ENCODE measurements at places on chromosomes 3 and 15.

DNA sequence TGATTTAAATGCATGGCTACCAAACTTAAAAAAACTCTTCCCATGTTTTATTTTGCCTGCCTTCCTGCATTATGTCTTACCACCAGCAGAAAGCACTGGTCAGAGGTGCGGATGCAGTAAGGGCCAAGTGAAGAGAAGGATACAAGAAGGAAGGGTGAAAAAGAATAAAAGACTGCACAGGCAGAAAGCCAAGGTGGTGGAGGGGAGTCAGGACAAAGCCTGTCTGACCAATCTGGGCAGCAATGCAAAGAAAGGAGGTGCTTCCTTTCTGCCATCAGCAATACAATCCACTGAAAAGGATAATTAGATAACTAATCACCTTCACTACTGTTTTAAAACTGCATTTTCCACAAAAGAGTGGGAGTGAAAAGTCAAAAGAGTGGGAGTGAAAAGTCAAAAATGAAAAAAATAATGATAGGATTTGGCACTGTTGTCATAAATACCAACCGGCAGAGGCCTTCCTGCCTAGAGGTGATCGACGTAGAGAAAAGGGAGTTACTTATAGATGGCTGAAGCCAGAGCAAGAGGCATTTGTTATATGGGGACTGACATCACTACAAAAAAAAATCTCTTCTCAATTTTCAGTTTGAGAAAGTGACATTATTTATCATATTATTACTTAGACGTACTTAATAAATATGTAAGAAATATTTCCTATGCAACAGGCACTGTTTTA is 385.3 kb downstream of the TBC1D5 start:
- DNase-seq, result no peak

- DNase-seq, result no peak
These were observed 20.2 kb downstream of the MYZAP start for GRCh38 chr15:57611938-57612337.

GRCh38 chr15:57406062-57406772 is 29.9 kb downstream of the CGNL1 start:
- peak; percentile 62 for DNase-seq

GRCh38 chr3:14231145-14231990 is 52.8 kb downstream of the LSM3 start:
- DNase-seq, result no peak

GRCh38 chr3:122660297-122660974 is 20.2 kb upstream of the PARP14 start:
- DNase-seq, result no peak

DNA sequence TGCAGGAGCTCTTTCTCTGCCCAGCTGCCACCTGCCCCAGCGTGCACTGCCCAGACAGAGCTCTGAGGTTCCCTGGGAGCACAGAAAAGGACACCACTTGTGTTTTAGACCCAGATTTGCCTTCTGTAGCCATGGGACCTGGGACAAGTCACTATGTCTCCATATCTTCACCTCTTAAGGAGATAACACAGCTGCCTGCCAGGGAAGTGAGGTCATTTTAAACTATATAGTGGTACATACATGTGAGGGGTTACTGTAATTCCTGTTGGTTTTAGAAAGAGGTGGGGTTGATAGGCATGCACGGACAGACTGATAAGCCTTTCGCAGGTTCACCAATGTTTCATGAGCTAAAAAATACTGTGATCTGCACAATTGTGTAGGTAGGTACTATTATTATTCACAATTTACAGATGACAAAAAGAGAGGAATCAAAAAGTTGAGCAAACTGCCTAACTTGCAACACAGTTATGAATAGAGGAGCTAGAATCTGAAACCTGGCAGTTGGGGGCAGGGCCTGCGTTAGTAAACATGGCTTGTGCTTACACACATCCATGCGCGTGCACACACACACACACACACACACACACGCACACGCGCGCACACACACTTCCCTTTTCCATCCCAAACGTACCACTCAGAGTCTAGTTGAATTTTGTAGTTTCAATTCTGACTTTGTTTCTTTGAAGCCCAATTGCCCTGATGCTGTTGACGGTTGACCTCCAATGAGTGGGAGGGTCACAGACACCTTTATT is 193.6 kb downstream of the FAM43A start:
- no peak for DNase-seq

DNA sequence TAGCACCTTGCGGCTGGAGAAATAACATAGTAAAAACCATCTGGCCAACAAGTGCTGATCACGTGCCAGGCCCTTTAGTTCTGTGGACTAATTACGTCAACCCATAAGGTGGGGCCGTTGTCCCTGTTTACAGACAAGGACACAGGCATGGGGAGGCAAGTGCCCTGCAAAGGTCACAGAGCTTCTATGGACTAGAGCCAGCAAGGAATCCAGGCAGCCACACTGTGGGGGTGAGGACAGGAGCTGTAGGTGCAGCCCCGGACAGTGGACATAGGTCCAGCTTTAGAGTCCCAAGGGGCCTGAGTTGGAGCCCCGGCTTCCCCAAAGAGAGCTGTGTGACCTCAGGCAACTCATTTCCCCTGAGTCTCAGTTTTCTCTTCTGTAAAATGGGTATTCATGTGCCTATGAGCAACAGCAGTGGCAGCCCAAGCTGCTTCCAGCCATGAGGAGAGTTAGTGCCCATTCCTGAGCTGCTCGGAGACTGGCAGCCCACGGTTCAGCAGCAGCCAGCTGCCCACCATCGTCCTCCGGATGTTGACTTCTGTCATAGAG is 13.9 kb downstream of the CHST13 start:
- peak; percentile 71 for DNase-seq

DNA sequence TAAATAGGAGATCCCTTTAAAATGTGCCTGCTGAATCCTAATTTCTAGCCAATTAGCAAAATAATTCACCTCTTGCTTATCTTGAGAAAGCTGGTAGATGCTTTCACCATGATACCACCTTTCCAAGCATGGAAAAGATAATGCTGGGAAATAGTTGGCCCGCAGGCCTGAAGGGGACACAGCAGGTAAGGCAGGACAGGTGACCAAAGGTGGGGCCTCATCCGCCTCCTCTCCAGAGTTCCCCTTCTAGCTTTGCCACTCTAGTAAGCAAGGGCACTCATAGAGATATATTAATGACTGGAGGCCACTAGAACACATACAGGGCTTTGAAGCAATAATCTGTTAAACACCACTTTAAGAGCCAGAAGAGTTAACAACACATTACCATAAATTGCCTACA is 45.5 kb downstream of the SATB1 start:
- no peak for DNase-seq

DNA sequence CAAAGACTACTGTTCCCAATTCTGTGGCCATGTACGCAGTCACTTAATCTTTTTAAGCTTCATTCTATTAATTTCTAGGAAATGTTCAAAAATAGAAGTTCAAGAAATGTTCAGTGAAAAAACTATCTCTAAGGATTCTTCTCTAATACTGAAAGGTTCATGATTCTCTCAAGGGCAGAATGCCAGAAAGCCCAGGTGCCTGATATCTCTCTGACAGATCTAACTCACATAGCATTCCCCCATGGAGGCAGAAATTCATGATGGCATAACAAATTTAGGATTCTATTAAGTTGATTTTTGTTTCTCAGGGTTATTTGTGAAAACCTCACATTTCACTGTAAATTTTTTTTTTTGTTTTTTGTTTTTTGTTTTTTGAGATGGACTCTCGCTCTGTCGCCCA is 17.5 kb downstream of the CHRM5 start:
- no peak for DNase-seq

- DNase-seq, result no peak
These were observed 631.3 kb downstream of the NSUN3 start for GRCh38 chr3:94693997-94694640.

- no peak for DNase-seq
These were observed 236.8 kb downstream of the CACNA2D3 start for GRCh38 chr3:54358969-54359694.

- DNase-seq, result no peak
These were observed 263.1 kb upstream of the DNAJC19 start for GRCh38 chr3:181252631-181253030.

DNA sequence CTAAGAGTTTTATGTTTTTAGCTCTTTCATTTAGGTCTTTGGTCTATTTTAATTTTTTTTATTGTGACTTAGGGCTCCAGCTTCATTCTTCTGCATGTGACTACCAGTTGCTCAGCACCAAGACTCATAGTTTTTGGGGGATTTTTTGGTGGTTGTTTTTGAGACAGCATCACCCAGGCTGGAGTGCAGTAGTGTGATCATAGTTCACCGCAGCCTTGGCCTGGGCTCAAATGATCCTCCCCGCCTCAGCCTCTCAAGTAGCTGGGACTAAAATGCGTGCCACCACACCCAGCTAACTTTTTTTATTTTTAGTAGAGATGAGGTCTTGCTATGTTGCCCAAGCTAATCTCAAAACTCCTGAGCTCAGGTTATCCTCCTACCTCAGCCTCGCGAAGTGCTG is 19.4 kb downstream of the CDV3 start:
- DNase-seq, result no peak

DNA sequence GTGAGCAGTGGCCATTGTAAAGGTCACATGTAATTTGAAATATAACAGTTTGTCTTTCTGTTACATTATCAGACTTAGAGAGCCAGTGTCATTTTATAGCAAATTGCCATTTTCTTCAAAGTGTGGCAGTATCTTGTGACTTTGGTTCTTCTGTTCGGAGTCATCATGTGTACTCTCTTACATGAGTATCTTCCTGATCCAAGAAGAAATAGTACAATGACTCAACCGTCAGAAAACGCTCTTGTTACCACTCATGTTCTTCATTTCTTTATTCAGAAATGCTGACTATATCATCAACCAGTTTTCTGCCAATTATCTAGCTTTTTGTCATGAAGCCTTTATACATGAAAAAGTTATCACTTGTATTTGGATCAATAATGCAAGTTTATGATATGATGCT is 93.6 kb upstream of the CGNL1 start:
- no peak for DNase-seq

GRCh38 chr3:184884359-184885017 is 72.5 kb downstream of the VPS8 start:
- no peak for DNase-seq

DNA sequence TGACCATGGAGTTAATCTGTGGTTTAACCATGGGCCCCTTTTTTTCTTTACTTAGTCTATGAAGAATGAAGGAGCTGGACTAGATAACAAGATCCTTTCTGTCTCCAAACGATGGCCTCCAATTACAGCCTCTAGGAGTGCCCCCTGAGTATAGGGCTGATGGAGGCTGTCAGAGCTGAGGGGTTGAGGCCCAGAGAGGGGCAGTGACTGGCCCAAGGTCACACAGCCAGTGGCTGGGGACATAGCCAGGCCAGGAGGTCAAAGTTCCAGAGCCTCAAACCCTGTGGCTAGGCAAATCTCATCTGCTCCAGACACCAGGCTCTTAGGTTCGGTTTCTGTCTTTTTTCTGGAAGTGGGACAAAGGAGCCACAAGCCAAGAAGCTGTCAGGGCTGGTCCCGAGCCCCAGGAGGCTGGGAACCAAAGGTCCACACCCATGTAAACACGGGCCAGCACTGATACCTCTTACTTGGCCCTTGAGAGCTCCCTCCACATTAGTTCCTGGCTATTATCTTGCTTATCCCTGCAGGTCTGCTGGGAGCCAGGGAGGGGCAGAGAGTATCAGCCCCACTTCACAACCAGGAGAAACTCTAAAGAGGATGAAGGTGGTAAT is 10.3 kb downstream of the RHOV start:
- no peak for DNase-seq

- no peak for DNase-seq
These were observed 529.2 kb downstream of the EPHB1 start for GRCh38 chr3:135324301-135324700.
